ENCODE measurements at places on chromosomes 5 and 9.

- no peak for DNase-seq
Observed at GRCh38 chr9:134695144-134695543, 53.5 kb downstream of the COL5A1 start.

DNA sequence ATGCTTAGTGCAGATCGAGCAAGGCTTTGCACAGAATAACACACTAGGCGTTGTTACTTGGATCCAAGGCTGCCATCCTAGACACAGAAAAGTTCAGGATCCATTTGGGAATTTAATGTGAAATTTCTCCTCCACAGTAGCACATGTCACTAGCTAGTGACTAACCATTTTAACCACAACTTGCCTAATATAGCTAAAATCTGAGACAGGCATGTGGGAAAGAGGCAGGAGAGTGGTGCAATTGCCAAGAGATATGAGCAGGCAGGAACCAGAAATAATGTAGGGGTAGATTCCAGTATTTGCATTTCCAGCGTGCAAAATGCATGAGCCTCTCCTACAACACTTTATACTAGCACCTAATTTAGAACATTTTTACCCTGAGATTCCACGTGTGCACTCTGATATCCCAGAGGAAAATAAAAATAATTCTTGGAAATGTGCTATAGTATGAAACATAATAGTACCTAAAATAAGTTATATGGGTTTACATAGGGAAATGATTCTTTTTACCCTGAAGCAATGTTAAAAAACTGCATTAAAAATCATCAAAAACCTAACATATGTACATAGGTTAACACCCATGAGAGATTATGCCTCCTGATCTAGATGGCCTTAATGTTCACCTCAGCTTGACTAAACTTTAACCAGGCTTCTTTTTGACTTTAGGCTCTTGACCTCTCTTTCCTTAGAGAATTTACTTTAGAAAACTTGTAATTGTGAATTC is 1230.6 kb upstream of the NUDT12 start:
- no peak for DNase-seq

- no peak for DNase-seq
Observed at GRCh38 chr5:176530393-176530982, 6.7 kb downstream of the RNF44 start.

- DNase-seq = no peak
Observed at GRCh38 chr5:81808106-81808505, 57.2 kb upstream of the SSBP2 start.

- DNase-seq = no peak
Observed at GRCh38 chr5:74629326-74629725, 11.2 kb downstream of the ENC1 start.

Data from D721Med (cell line).